ENCODE measurements at places on chromosomes 11 and 22.

DNA sequence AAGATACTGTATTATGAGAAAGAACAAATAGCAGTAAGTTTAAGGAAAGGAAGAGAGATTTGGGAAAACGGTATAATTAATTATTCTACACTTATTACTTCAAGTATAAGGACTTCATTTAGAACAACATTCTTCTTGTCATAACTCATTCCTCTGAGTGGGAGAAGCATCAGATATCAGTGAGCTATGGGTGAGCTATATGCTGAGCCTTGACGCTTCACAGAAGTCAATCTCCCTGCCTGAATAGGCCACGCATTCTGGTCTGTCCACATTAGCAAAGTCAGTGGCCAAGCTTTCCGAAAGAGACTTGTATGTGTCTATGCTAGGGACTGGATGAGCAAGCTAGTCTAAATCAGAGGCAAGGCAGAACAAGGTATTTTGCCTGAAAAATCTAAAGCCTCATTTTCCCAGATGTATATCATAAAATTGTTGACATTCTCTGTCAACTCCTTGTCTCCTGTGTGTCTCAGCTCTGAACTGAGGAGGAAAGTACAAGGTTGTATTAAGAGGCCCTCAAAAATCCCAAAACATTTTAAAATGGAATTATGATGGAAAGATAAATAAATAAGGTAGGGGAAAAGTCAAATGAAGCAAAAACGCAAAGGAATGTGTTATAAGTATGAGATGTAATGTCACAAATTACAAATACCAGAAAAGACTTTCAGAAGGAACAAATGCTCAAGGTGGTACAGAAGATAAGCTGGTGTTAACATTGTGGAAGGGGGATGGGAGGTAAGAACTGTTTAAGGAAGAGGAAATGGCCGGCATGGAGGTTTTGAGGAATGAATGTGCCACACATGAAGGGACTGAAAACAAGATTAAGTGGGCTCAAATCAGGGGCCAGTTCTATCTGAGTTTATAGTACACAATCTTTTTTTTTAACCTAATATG, 1.4 kb downstream of the OR52N2 start:
- no peak for DNase-seq

DNA sequence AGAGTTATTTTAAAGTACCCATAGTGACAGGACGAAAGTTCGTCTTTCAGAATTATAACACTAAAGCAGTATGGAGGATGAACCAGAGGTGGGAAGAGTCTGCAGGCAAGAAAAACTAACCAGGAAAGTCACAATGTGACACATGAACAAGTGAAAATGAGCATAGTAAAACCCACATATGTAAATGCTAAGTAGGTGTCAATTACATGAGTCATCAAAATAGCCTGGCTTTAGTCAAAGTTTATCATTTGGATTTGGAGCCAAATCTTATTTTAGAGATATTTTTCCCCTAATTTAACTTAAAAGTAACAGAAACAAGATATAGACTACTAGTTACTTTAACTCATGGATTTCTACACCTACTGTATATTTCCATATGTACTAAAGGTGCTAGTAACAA, 159.8 kb downstream of the GRIA4 start:
- no peak for DNase-seq

DNA sequence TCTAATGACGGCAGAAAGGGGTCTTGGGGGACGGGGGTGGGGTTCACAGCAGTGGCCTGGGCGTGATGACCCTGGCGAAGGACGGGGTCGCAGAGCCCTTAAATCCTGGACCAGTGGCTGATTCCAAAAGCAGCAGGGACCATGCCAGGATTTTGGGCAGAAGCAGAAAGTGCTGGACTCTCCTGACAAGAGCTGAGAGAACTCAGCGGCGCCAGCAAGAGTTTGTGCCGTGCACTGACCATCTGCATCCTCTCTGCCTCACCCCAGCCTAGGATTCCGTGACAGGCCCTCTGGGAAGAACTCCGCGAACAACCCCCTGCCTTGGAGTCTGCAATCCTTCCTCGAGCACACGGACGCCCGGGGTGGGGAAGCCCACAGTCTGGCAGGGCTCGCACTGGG, 644 bp upstream of the NDUFV1 start:
- DNase-seq: peak; percentile 63

- peak; percentile 90 for DNase-seq
Measured at GRCh38 chr11:61632096-61632495, 48.1 kb upstream of the DAGLA start.

GRCh38 chr11:117300283-117300663, 9.1 kb downstream of the BACE1-AS start:
- no peak for DNase-seq

- no peak for DNase-seq
Measured at GRCh38 chr22:39652990-39653786, 82.6 kb downstream of the CACNA1I start.

- no peak for DNase-seq
Measured at GRCh38 chr11:12666915-12667314, 7.3 kb upstream of the TEAD1 start.

Measured in NCI-H82 (cell line).